ENCODE measurements at places on chromosomes 1 and 21.

- DNase-seq = no peak
Observed at GRCh38 chr1:185398022-185398421, 81.0 kb upstream of the IVNS1ABP start.

GRCh38 chr1:53328541-53329499 lies 950 bp upstream of the LRP8 start:
- DNase-seq = no peak

DNA sequence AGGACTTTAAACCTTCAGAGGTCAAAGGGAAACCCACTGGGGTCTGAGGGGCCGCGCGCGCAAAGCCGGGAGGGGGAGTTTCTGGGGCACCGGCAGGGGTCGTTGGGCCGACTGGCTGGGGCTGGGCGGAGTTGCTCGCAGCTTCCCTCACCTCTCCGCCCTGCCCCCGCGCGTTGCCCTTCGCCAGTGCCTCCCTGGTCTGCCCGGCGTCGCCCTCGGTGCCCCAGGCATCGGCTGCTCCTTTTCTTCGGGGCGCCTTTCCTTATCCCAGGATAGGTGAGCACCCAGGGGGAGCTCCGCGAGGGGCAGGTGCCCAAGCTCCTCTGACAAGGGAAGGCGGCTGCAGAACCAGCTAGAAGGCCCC lies 390 bp upstream of the NGF start:
- DNase-seq = no peak

GRCh38 chr1:206878456-206878855 lies 13.0 kb downstream of the IL20 start:
- DNase-seq = no peak

All from stimulated activated CD8-positive, alpha-beta memory T cell treated with anti-CD3 and anti-CD28 coated beads, Interleukin-7, amount 100 ng/mL, for 48 hours (primary cell).